SK-MEL-5 (cell line): ENCODE measurements at places on chromosomes 5 and 9. TPM values are rescaled to one million over a fixed set of nuclear protein-coding genes. Genes with fewer than 3 reads are reported as not detected.

SAXO1 gene
- total RNA-seq, result not detected in 2 replicates

SKP2 gene
- 25.5 and 29.5 TPM in 2 replicates for total RNA-seq

MED22 gene
- 19.3 and 20.5 TPM in 2 replicates for total RNA-seq

LCP2 gene
- total RNA-seq, result 0.26 and 0.51 TPM in 2 replicates

SPINK7 gene
- not detected in 2 replicates for total RNA-seq

IGIP gene
- 1.9 and 2.0 TPM in 2 replicates for total RNA-seq

GNAQ gene
- 27.1 and 29.8 TPM in 2 replicates for total RNA-seq

ZNF462 gene
- 7.3 and 8.8 TPM in 2 replicates for total RNA-seq

FCN1 gene
- not detected in 2 replicates for total RNA-seq

CARD6 gene
- 4.0 and 4.8 TPM in 2 replicates for total RNA-seq

PLPP7 gene
- total RNA-seq, result 1.1 and 2.0 TPM in 2 replicates

SPEF2 gene
- total RNA-seq, result 6.8 and 8.2 TPM in 2 replicates

SIGMAR1 gene
- total RNA-seq, result 94.0 and 119 TPM in 2 replicates

TNFSF8 gene
- total RNA-seq, result not detected in 2 replicates

ERMP1 gene
- 35.2 and 38.2 TPM in 2 replicates for total RNA-seq
